Testis (tissue), 5 donors: ENCODE measurements at places on chromosomes 16 and 17. TPM values are rescaled to one million over a fixed set of nuclear protein-coding genes. Genes with fewer than 3 reads are reported as not detected.

The CKLF gene
- 128 TPM for polyA plus RNA-seq

The NGFR gene
- polyA plus RNA-seq = 21.5 TPM

The NUP93 gene
- polyA plus RNA-seq = 147 TPM

The PRRT2 gene
- polyA plus RNA-seq = 8.0 TPM

The NOL11 gene
- 20.5 TPM for polyA plus RNA-seq
